ENCODE measurements at places on chromosomes 2 and 18. TPM values are rescaled to one million over a fixed set of nuclear protein-coding genes. Genes with fewer than 3 reads are reported as not detected.

DNA sequence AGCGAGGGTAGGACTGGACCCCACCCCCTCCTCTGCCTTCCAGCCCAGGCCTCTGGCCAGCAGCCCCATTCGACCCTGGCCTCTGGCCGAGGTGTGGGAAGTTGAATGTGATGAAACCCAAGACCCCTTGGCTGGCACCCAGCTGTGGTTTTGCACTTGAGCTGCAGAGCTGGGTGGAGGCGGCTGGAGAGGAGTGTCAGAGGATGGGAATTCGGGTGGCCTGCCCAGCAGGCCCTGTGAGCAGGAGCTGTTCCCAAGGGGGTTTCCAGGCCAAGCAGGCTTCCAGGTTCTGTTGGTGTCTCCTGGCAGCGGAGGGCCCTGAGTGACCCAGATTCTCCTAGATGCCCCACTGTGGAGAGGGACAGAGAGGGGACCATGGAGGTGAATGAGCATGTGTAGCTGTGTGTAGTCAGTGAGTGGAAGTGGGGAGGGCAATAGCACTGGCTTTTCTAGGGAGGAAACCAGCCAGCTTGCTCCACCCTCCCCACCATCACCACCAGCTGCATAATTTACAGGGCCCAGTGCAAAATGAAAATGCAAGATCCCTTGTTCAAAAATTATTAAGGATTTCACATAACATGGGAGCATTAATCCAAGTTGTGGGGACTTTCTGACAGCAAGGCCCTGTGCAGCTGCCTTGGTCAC is 172.2 kb upstream of the HAAO start:
- peak; percentile 98 for DNase-seq

DNA sequence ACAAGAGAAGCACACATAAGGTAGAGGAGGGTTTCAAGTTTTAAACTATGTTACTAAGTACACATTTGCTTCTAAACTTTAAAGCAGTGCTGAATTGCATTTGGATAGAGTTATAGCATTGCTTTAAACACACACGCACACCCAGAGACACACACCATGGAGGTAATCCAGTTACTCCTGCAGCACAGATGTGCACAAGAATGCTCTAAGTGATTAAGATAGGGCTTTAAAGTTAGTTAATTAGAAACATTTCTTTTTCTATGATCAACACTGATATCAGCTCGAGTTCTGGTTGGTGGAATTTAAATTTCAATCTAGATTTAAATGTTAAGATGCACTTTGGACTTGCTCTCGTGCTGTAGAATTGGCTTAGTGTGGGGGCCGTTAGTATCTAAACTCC is 492.3 kb downstream of the ZEB2 start:
- no peak for DNase-seq

GRCh38 chr2:112579241-112579640 is 5.2 kb upstream of the CHCHD5 start:
- DNase-seq = peak; percentile 92

DNA sequence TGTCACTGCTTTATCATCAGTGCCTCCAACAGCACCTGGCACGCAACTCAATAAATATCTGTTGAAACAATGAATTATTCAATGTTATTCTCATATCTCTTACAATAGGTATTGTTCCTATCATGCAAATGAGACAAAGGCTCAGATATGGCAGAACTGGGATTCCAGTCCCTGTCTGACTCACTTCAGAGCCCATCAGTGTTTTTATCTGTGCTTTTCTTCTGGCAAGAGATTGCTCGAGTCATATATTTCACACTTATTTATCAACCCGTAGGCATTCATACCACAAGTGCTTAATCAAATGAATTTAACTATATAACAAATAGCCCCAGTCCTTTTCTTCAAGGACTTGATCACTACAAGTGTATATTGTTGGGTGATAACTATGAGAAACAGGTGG is 76.4 kb upstream of the TSPYL6 start:
- DNase-seq = peak; percentile 53

- no peak for DNase-seq
Measured at GRCh38 chr2:46350029-46350689, 53.0 kb downstream of the EPAS1 start.

GRCh38 chr2:135245071-135245470 is 193.0 kb downstream of the RAB3GAP1 start:
- DNase-seq = peak; percentile 73

- no peak for DNase-seq
Measured at GRCh38 chr2:64789466-64790320, 136.0 kb upstream of the SERTAD2 start.

GRCh38 chr2:27290549-27290948 is 8.3 kb downstream of the TRIM54 start:
- no peak for DNase-seq

GRCh38 chr2:239178954-239179353 is 221.9 kb downstream of the HDAC4 start:
- no peak for DNase-seq

DNA sequence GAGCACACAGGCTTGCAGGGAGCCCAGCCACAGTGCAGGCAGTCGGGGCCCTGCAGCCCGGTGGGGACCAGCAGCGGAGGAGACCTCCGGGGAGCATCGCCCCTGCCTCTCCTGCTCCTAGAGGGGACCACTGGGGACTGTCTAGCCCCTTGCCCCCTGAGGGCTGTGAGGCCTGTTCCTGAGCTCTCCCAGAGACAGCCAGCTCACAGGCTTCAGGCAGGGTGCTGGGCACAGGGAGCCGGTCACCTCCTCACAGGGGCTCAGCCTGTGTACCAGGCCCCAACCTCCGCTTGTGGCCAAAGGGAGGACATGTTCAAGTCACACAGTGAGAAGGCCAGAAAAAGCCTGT is 3.5 kb upstream of the NMUR1 start:
- DNase-seq = no peak

- DNase-seq = no peak
Measured at GRCh38 chr2:33726415-33726814, 127.3 kb upstream of the FAM98A start.

GRCh38 chr2:84854850-84855249 is 26.0 kb downstream of the TRABD2A start:
- DNase-seq = no peak

- DNase-seq = no peak
Measured at GRCh38 chr2:161134547-161135518, 25.4 kb upstream of the TANK start.

GRCh38 chr2:173145454-173145853 is 69.8 kb downstream of the MAP3K20 start:
- DNase-seq = no peak

DNA sequence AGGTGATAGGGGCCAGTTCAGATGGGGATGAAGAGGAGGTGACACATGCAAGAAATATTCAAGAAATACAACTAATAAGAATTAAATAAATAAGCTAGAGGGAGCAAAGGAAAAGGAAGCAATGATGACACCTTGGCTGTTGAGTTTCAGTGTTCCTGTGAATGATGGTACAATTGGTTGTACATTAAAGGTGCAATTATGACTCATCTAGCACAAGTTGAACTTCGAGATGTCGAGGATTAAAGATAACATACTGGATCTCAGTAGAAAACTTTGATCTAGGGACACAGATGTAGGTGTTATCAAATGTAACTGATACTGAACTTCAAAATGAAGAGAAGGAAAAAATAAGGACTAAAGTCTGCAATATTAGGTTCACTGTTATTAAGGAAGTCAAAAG is 760.6 kb upstream of the CHAC2 start:
- DNase-seq = no peak

GRCh38 chr2:86193901-86194567 is 1.2 kb downstream of the IMMT start:
- DNase-seq = no peak

DNA sequence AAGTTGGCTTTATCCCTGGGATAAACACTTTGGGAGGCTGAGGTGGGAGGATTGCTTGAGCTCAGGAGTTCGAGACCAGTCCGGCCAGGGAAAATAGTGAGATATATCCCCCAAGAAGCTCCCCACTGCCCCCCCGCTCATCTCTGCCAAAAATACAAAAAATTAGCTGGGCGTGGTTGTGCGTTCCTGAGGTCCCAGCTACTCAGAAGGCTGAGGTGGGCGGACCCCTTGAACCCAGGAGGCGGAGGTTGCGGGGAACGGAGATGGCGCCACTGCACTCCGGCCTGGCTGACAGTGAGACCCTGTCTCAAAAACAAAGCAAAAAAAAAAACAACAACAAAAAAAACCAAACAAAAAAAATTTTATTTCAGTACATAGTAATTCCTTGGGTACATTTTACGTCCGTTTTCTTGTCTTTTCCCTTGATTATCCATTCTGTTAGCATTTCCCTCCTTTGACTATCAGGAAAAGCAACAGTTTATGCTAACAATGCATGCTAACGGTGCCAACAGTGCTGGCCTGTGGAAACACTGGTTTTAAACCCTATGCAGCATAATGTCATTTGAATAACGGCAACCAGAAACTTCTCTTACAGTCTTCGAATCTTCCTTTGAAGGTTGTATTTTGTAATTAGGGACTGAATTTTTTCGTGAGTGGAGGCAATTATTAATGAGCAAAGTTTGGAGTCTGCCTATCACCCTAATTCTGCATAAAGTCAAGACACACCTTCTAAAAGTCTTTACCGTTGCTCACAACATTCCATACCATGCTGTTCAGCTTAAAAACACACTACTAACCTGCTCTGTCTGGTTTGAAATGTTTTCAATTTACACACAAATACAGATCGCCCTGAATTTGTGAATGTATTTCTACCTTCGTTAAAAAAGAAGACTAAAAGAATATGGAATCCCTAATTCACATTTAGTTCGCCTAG is 721 bp upstream of the MIB1 start:
- DNase-seq = no peak

- DNase-seq = no peak
Measured at GRCh38 chr2:209984291-209984690, 18.1 kb upstream of the RPE start.

GRCh38 chr2:208012449-208012848 is 12.9 kb downstream of the PLEKHM3 start:
- no peak for DNase-seq

DNA sequence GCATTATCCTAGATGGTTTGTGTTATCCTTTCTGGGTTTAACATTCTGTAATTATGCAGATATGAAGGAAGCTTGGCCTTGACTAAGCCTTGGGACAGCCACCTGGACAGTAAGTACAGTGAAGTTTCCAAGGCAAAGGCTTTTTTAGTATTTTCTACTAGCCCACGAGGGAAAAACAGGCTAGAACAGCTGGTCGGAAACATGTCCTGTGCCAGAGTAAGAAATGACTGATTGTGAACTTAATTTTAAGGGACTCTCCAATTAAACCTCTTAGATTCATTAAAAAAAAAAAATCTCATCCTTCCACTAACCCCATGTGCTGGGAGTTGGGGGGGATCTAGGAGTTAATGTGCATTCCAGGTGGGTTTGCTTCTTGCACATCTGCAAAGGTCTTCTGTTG is 720.8 kb downstream of the SLC4A3 start:
- no peak for DNase-seq

The DLGAP1 gene
- total RNA-seq = under 0.01 TPM

The LCT gene
- under 0.01 TPM for total RNA-seq

The RFTN2 gene
- total RNA-seq = 2.3 TPM

The RAB27B gene
- 1.3 TPM for total RNA-seq

The PLEK gene
- under 0.01 TPM for total RNA-seq

The PIEZO2 gene
- 3.3 TPM for total RNA-seq

The ALPP gene
- not detected for total RNA-seq

The ABCB11 gene
- total RNA-seq = not detected
